A549 (cell line): ENCODE measurements at places on chromosomes 2 and 18.

GRCh38 chr2:71806432-71806831 lies 341.2 kb downstream of the CYP26B1 start:
- DNase-seq: no peak

DNA sequence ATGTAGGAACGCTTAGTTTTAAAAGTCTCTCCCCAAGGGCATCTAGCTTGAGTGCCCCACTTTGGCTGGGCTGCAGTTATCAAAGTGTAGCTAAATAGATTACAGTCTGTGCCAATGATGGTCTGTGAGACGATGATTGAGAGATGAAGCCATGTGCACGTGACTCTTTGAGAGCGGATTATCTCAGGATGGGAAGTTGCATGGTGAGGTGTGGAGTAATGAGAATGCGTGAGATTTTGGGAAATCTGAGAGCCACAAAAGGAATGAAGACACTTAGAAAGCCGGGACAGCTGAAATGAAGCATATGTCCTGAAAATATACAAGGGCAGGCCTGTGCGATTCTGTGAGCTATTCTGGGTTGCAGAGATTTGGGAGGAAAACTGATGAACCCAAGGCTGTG lies 370.0 kb downstream of the TGIF1 start:
- DNase-seq: no peak

DNA sequence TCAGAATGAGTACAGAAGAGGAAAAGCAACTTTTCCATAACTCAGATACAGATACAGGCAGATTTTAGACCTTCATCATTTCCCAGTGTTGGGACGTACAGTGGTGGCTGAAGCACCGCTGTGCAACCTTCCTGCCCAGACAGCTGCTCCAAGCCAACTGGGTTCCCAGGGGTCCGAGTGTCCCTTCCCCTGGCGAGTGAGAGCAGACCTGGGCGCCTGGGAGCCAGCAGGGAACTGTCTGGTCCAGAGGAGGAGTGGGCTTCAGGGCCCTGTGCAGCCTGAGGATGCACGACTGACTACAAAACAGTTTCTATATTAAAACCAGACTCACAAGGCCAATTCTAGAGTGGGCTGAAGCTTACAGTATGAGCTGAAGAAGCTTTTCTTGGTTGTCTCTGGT lies 11.1 kb upstream of the OR6B2 start:
- DNase-seq: no peak

DNA sequence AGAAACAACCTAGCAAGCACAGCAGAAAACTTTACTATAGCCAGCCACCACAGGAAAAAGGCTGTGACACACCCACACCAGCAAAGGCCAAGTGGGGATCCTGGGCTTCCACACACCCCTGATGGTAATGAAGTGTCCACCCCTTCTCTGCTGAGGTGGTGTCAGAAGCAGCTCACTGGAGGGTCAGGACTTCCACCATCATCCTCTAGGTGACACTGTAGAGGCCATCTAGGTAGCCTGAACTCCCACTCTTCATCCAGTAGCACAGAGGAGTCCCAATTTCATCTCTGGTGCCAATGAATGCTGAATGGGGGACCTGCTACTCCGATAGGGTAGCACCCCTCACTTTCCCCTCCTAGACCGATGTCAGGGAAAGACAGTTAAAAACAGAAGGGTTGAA lies 1544.4 kb downstream of the LRP1B start:
- peak; percentile 63 for DNase-seq

DNA sequence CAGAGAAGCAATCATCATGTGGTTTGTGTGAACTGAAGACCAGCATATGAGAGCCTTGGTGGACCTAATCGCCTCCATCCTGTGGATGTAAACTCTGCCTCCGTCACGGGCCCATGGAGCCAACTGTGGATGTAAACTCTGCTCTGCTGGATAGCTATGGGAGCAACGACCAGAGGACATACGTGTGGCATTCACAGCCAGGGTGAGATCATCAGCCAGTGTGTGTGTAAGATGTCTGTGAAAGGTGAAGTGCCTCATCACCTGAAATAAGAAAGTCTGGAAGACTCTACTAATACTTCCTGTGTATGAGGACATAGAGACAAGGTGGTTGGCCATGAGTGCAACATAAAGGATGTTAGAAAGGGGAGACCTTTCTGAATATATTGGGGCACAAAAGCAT lies 63.5 kb downstream of the CYB5A start:
- no peak for DNase-seq

DNA sequence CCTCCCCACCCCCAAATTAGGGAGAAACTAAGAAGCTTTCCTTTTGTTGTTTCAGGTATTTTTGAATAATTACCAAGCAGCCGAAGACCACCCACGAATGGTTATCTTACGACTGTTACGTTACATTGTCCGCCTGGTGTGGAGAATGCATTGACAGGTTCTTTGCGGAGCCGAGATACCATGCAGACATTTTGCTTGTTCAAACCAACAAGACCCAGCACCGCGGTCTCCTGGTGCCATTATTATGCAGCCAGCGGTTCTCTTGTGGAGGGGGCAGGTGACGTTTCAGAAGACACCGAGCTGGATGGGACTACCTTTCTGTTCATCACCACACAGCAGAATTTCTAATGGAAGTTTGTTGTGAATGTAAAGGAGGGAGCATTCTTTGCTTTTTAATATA lies 43.4 kb downstream of the BCL2L11 start:
- DNase-seq: no peak

DNA sequence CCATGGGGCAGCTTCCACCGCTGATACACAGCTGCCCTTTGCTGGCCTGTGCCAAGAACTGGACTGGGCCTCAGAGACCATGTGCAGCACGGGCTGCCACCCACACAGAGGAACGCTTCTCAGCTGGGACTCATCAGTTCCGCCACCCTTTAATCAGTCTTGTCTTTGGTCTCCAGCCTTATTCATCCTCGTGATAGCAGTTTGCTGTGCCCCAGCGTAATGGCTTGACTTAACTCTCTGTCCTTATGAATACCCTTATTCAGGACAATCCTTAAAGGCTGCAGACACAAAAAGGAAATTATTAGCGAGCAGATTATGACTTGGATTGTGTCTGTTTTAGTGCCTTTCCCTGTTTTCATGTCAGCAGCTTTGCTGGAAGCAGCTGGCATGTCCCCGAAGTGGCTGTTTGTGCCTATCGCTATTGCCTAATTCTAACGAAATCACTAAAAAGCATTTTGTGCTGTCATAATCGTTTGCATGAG lies 108.9 kb upstream of the DAPL1 start:
- DNase-seq: no peak

DNA sequence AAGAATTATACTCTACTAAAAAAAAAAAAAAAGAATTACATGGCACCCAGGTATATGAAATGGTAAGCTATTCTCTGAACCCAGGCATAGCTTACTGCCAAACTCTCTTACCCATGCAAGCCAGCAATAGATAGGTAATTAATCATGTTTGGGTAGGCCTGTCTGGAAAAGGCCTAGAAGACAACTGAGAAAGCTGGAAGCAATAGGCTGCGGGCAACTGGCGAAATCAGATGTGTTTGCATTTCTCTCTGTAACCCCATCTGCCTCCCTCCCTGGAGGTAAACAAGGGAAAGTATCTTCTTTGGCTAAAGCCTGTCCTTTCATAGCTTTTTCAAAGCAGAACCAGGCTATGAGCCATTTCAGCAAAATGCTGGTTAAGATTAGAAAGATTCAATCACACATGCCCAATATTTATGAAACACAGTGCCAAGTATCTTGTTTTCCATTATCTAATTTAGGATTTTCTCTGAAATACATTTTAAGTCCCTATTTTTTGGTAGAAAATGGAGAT lies 934.8 kb upstream of the DDX18 start:
- DNase-seq: no peak

DNA sequence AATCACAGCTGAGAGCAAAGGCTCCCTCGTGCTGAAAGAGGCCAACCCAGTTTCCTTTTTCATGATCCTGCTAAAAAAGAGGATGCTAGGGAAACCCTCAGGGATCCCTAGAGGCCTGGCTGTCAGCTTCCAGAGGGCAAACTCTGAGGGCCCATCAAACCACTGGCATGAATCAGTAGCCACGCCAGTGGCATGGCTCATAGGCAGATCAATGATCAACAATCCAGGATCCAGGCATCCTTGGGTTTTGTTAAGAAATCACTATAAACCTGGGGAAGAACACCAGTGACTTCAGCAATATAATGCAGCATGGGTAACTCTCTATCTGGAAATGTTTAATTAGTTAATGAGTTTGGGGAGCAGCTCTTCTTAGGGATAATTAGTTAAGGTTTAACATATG lies 286.5 kb downstream of the C1D start:
- no peak for DNase-seq

DNA sequence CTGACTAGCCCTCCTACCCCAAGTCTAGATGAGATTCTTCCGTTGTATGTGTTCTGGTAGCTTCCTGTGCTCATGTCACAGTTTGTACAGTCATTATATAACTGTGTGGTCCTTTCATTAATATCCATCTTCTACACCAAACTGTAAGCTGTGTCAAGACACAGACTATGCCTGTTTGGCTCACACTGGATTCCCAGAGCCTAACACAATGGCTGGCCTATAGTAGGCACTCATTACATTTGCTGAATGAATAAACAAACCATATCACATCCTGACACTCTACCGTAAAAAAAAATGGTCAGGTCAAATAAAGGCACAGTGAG lies 72.6 kb downstream of the ANKRD44 start:
- no peak for DNase-seq

DNA sequence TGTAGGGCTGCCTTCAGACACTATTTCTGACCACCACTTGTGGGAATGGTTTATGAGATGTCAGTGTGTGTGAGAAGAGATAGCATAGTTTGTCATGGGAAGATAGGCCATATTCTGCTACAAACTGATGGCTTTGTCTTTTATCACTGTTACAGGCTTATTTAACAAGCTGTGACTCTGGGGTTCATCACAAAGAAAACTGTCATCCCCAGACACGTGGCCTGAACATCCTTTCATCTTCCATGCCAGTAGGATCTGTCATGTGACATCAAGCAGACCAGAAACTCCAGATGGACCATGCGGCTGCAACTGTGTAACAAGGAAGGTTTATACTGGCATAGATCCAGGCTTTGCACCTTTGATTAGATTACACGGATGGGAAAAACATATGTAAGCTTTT lies 128.6 kb upstream of the KCNH7 start:
- no peak for DNase-seq

- no peak for DNase-seq
Observed at GRCh38 chr2:70854411-70854810, 18.8 kb upstream of the CD207 start.

DNA sequence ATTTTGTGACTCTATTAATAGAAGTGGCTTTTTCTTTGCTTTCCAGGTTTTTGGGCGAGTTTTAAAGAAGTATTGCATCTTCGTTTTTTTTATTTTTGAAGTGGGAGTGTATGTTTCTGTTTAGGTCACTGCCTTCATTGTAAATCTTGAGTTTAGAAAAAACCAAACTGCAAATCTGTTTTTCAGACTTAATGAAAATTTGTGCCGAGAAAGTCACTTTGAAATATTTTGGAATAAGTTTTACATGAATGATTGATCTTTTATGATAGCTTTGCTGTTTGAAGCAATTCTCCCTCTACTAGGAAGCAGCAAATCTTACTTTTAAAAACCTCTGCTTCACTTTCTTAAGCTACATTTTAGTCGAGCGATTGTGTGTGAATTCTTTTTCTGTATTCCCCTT lies 2.2 kb downstream of the SMAD4 start:
- DNase-seq: no peak

DNA sequence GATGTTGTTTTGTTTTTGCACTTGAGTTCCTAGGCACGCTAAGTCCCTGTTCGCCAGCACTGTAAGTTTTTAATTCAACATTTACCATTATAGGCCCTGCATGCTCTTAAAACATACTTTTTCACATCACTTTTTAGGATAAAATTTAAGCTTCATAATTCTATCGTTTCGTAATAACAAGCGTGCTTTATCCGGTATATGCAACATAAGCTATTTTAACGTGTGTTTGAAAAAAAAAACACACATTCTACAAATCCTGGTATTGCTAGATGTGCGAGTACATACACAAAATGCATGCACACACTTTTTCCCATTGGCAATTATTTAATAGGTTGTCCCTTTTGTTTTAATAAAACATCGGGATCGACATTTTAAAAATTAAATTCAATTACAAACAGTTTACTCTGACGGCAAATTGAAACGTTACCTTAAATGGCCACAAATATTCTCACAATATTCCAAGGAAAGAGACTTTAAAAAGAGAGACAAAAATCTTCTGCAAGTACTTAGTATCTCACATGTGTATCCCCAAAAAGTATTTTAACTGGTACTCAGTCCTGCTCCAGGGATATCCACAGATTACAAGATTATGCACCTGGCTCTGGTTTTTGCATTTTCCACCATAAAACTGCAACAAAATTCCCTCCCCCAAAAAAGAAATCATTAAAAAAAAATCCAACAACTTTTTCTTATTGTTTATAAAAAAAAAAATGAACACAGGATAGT lies 1.0 kb upstream of the TCF4 start:
- no peak for DNase-seq

DNA sequence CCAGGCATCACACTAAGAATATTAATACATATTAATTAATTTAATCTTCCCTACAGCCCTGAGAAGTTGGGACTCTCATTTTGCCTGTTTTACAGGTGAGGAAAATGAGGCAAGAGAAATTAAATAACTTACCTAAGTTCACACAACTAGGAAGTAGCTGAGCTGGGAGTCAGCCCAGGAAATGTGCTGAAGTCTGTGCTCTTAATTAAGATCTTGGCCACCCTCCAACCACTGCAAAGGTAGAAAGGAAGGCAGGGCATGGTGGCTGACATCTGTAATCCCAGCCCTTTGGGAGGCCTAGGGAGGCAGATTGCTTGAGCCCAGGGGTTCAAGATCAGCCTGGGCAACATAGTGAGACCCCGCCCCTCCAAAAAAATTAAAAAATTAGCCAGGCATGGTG lies 12.9 kb upstream of the MGAT4A start:
- DNase-seq: no peak

DNA sequence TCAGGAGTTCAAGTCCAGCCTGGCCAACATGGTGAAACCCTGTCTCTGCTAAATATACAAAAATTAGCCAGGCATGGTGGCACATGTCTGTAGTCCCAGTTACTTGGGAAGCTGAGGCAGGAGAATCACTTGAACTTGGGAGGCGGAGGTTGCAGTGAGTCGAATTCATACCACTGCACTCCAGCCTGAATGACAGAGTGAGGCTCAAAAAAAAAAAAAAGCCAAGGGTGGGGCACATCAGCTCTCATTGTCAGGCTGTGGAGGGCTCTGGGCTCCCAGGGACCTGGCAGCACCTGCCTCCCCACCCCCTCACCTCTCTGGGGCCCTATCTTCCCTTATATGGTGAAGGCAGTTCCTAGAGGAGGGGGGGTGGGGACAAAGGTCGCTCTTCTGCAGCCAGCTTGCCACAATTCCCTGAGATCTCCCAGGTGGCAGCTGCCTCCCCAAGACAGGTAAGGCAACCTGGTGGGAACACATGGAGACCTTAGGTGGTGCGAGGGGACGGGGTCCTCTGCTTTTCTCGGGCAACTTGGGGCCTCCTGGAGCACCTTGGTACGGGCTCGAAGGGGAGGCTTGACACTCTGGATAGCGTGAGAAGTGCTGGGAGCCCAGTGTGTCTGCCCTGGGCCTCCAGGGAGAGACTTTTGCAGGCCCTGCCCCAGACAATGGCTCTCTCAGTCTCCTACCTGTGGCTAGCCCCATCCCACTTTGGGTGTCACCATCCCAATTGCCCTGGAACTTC lies at the start of gene VIL1:
VIL1 (plus strand) TSS at position 407 of the 742 bp plus-strand sequence. CDS start 4,656 bp downstream, outside the sequence.
- DNase-seq: no peak
